ENCODE measurements at places on chromosomes 6 and 20.

DNA sequence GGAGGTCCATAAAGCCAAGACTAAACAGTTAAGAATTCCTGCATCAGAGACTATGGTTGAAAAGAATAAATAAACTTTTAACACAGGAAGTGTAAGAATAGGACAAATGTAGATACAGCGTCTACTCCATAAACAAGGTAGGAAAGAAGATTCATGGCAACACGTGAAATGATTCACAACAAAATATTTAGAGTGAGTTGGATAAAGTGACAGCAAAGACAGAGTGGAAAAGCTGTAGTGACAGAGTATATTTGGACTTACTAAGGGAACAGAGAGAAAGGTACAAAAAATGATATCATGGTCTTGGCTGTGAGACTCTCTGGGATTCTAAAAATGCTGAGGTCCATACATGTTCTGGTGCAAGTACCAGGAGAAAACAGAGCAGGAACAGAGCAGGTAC lies 21.9 kb upstream of the KIAA0408 start:
- DNase-seq, result no peak

DNA sequence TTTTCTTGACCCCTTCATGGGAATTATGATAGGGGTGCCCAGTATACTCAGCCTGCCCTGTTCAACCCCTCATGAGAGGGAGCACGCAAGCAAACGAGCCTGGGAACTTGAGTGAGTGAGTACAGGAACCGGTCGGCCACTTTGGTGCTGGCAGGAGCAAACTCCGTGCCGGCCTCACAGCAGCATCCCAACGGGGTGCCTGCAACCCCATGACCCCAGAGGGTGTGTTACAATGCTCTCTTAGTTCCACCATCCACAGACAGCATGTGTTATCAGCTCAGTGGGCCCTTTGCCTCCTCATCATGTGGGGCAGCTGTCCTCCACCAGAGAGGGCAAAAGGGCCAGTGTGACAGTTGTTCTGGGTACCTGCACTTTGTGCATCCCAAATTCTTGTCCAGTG lies 289.8 kb downstream of the FRK start:
- DNase-seq, result no peak

GRCh38 chr20:13441388-13441787 lies 197.3 kb downstream of the TASP1 start:
- no peak for DNase-seq

DNA sequence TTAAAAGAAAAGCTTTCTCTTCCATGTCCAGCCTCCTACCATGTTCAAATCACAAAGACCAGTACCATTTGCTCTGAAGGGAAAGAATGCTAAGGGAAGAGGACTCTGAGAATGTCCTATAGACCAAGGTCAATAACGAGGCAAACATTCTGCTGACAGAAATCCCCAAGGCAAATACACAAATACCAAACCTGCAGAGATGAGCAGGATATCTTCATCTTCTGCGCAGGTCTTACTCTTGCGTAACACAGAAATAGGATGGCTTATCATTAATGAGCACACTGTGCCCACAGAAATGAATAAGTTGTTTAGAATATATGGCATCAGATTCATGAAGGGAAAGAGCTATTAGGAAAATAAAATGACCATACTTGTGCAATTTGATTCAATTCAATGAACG lies 137.3 kb downstream of the BTBD9 start:
- DNase-seq, result no peak

GRCh38 chr6:107342144-107342543 lies 117.2 kb downstream of the PDSS2 start:
- no peak for DNase-seq

DNA sequence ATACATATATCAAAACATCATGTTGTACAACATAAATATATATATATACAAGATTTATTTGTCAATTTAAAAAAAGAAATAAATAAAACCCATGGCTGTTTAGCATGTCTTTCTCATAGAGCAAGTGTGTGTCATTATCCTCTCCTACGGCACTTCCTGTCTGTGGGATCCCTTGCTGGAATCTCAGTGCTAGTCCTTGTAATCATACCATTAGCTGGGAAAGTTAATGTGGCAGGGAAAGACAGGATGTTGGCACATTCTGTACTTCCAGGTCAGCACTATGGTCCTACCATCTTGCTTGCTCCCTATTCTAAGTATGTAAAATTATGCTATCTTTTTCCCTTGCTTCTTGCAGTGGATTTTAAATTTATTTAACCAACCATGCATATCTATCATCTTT lies 9.5 kb upstream of the SLC17A3 start:
- DNase-seq, result no peak

- peak; percentile 17 for DNase-seq
Measured at GRCh38 chr20:25249198-25249931, 1.5 kb downstream of the PYGB start.

GRCh38 chr20:5919626-5920544 lies 30.4 kb downstream of the TRMT6 start:
- DNase-seq, result no peak

GRCh38 chr6:55495277-55495676 lies 83.7 kb downstream of the HMGCLL1 start:
- DNase-seq, result no peak

- no peak for DNase-seq
Measured at GRCh38 chr6:35079311-35080000, 61.7 kb downstream of the TCP11 start.

- no peak for DNase-seq
Measured at GRCh38 chr20:50284811-50285375, 94.3 kb downstream of the CEBPB start.

GRCh38 chr20:33408716-33409654 lies 7.7 kb upstream of the CDK5RAP1 start:
- DNase-seq, result no peak

- DNase-seq, result no peak
Measured at GRCh38 chr6:37688078-37688850, 9.4 kb downstream of the MDGA1 start.

GRCh38 chr6:138403324-138403800 lies 661 bp upstream of the HEBP2 start:
- DNase-seq, result peak; percentile 24

GRCh38 chr20:36149469-36149868 lies 5.1 kb upstream of the EPB41L1 start:
- no peak for DNase-seq

Measured in fibroblast of skin of right biceps (primary cell).